Activated effector memory CD4-positive, alpha-beta T cell treated with anti-CD3 and anti-CD28 coated beads, Interleukin-2, amount 50 U/mL, for 16 hours (primary cell): ENCODE measurements at places on chromosomes 4 and X.

GRCh38 chr4:26611885-26612284 lies 28.0 kb downstream of the TBC1D19 start:
- no peak for DNase-seq

GRCh38 chr4:26325191-26325590 lies 4.4 kb downstream of the RBPJ start:
- no peak for DNase-seq

GRCh38 chrX:10350981-10351380 lies 194.2 kb downstream of the CLCN4 start:
- DNase-seq = no peak

DNA sequence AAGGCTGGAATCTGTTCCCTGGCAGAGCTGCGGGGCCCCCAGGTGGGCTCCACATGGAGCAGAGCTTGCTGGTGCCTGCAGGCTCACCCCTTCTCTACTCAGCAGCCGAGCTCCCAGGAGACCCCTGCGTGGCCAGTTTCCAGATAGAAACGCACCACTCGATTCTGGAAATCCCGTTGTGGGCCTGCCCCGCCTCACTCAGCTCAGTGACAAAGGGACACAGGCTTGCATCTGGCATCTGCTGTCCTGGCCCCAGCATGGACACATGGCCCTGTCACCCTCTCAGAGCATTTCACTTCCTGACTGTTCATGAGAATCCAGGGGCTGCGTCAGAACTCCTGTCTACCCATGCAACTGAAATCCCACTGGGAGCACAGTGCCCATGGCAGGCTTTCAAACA lies 20.5 kb upstream of the C4orf50 start:
- no peak for DNase-seq

- no peak for DNase-seq
Measured at GRCh38 chr4:907691-908425, 24.3 kb downstream of the GAK start.

DNA sequence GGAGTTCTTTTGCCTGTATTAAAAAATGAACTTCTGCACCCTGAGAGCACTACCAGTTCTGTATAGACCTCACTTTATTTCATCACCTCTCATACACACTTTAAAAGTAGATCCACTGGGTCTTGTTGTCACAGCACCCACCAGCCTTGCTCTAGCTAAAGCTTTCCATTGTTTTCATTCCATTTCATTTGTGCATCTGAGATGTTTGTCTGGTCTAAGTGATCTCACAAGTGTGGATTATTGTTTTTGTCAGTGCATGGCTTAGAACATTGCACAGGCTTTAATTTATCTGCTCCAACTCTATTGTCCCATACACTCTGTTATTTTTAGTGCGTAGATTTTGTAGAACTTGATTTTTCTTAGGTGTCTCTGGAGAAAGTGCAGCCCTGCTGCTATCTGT lies 1157.5 kb upstream of the PABPC4L start:
- no peak for DNase-seq

DNA sequence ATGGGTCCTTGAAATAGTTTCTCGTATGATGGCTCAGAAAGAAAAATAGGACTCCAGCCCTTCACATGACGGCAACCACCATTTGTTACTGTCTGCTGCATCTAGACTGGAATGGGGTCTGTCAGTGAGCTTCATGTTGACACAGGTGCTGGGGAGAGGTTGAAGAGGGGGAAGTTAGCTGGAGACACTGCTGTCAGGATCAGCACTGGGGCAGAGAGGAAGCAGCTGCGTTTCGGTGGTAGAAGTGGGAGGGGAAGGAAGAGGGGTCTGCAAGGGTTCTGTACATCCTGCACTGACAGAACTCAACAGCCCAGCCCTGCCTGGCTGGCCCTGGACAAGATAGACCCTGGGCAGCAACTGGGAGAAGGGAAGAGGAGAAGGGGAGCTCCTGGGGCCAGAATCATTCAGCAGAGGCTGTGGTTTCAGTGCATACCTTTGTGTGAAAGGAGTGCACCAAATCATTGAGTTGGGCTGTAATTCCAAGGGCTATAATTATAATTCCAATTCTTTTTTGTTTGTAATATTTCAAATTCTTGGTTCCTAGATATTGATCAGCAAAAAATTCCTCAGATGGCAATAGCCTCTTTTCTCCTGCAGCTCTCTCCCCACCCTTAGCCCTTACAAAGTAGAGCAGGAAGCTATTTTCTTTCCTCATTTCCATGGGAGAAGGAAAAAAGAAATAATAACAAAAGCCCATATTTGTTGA lies 119.4 kb upstream of the C1GALT1C1 start:
- DNase-seq = no peak

DNA sequence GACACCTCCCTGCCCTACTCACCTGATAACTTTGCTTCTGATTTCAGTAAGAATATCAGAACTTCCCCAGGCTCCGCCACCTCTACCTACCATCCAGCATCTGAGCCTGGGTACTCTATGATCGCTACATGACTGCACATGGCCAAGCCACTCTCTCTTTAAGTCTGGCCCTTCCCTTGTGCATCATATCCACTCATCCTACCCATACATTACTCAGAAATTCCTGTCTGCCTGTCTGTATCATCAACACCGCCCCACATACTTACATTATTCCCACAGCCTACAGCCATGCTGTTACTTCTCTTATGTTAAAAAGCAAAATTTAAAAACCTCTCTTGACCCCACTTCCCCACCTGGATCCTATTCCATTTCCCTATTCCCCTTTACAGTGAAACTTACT lies 84.7 kb downstream of the SCD5 start:
- no peak for DNase-seq
